Stimulated activated CD4-positive, alpha-beta T cell treated with anti-CD3 and anti-CD28 coated beads, Interleukin-2, amount 100 ng/mL, for 24 hours (primary cell): ENCODE measurements at places on chromosomes 16 and 17.

DNA sequence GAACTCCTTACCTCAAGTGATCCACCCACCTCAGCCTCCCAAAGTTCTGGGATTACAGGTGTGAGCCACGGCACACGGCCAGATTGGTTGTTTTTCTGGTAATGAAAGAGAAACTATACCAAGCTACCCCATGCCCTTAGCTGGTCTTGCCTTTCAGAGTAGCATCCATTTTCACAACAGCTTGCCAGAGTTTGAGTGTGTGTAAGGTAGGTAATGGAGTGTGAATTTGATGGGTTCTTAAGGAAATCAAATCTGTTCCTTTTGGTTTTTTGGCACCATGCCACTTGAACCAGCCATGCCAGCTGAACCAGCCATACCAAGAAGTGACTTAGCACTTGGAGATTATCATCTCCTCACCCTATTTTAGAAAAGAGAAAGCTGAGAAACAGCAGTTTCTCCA, 5.1 kb downstream of the CALCOCO2 start:
- no peak for DNase-seq

DNA sequence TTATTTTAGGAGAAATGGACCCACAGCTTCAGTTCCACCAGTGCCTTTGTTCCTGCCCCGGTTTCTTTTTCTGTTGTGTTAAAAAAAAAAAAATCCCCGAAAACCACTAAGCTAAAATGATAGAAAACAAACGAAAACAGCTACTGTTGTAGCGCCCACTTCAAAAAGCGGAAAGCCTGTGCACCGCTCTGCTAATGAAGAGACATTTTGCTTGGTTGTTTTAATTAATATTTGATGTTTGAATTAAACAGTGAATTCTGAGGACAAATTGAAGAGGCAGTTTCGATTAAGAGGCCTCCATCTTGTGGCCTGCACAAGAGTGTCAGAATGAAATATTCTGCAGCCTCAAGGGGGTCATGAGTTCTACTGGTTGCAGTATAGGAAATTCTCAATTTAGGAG, 186.7 kb downstream of the RPTOR start:
- DNase-seq: no peak

GRCh38 chr17:9270921-9271320, 249.6 kb downstream of the NTN1 start:
- no peak for DNase-seq

GRCh38 chr17:13544765-13545164, 57.0 kb downstream of the HS3ST3A1 start:
- no peak for DNase-seq

DNA sequence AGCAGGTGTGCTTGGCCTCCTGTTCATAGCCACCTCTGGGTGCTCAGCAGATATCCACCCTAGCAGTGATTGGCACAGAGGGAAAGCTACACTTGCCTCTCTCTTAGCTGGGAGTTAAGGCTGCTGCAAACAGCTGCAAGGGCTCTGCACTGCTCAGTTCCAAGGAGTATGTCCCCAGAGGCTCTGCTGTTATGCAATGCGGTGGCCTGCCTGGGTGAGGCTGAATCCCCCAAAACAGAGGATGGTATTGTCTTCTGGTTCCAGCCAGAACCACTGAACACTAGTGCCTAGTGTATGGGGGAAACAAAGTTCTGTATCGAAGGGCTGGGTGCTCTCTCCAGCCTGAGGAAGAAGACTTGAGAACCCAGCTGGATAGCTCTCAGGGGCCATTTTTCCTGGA, 16.8 kb downstream of the TMEM94 start:
- no peak for DNase-seq

DNA sequence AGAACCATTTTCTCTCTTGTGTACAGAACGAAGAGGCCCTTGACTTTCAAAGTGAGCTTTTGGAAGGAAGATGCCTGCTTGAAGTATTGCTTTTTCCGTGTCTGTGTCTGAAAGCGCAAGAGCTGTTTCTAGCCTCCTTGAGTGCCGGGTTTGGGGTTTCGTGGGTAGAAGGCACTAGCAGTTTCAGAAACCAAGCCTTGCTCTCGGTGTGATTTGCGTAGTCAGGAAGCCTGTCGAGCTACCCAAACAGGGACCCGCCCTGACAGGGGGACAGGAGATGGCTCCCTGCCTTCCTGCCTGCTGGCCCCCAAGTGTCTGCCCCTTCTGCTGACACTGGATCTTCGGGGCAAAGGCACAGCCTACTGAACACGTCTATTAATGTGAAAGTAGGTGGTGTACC, 322.0 kb downstream of the MAF start:
- peak; percentile 70 for DNase-seq
